ENCODE measurements at places on chromosomes 2 and 18.

DNA sequence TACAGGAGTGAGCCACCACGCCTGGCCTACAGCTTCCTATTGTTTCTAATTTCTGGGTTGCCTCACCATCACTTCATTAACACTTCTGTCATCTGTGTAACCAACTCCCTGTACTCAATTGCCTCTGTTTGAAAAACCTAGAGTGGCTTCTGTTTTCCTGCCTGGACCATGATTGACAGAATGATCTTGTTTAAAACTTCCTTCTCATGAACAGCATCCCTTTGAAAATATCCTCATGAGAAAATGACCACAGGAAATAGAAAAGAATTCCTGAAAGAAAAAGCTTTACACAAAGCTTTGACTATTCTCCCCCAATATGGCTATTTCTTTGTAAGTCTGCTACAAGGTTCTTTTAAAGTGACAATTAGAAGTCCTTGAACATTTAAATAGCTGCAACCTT, 672.3 kb downstream of the ARHGAP15 start:
- DNase-seq: no peak

DNA sequence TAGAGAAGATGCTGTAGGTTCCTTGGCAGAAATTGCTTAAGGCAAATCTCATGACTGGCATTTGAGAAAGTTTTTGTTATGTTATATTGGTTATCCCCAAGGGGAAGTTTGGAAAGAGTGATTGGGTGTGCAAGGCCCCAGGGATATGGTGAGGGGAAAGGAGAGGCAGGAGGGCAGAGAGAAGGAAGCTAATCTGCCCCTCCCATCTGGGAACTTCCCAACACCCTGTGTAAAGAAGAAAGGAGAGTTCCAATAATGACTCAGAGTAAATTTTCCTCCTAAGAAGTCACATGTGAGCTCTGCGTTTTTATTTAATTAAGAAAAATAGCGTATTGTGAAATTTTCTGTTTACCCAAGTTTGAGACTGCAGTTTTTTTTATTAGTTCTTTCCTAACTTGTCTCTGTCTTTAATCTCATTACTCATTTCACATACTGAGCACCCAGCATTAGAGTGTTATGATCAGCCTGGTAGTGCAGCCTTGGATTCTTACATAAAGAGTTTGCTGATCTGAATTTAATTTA, 3.1 kb upstream of the KYNU start:
- no peak for DNase-seq

GRCh38 chr18:11657152-11657551, 31.9 kb upstream of the GNAL start:
- no peak for DNase-seq

- DNase-seq: no peak
Observed at GRCh38 chr2:80506563-80506962, 202.0 kb upstream of the LRRTM1 start.

DNA sequence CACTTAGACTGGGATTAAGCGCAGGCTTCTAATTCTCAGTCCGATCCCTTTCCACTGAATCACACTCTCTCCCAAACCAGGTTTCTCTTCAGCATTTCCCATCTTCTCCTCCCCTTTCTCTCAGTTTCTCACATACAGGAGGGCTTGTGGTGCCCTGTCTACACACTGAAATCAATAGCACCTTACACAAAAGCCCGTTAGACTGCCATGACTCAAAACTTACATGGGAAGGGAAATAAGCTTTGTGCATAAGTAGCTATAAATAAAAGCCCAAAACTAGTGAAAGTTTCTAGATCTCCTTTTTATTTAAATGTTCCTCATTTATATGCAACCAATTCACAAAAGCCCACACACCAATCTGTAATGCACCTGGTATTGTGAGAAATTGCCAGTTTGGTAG, 318.4 kb downstream of the TXNL1 start:
- no peak for DNase-seq

GRCh38 chr2:234691968-234692955, 195.4 kb upstream of the ARL4C start:
- no peak for DNase-seq

GRCh38 chr2:159138642-159139182, 147.8 kb downstream of the WDSUB1 start:
- no peak for DNase-seq

- no peak for DNase-seq
Observed at GRCh38 chr2:190746971-190747761, 98.3 kb downstream of the NAB1 start.

GRCh38 chr2:231605607-231606091, 13.0 kb downstream of the TEX44 start:
- no peak for DNase-seq

DNA sequence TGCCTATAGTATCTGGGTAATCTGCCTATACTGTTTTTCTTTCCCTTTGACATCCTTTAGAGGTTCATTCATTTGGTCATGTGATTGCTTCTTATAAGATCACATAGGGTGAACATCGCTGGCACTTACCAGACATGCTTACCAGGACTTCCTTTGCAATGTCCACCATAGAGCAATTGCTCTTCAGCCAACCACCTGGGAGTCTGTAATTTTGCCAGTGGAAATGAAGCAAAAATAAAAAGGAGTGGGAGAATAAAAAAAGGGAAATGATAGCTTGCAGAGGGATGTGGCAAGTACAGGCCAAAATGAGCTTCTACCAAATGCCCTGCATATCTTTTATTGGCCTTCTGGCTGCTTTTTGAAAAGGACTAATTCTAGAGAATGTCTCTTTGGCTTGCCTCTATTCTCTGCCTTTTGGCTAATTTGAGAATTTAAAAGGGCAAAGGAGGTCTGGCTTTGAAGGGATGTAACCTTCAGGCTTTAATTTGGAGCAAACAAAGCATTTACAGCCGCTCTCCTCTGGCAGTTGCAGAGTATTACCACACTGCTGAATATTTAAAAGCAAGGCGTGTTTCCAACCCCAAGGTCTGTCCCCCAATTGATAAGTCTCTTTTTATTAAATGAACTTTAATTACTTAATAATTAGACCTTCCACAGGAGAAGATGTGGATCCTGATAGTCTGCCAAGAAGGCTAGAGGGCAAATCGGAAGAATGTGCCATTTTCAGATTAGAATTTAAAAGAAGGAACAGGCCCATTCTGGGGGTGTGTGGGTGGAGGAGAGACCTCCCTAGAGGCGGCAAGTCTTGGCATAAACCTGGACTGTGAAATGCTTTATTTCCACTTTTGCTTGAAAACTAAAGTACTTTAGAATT, 557.9 kb downstream of the DCC start:
- no peak for DNase-seq

GRCh38 chr2:30505500-30506180, 58.6 kb downstream of the LCLAT1 start:
- DNase-seq: no peak

- no peak for DNase-seq
Observed at GRCh38 chr2:38898256-38898655, 8.6 kb downstream of the ARHGEF33 start.

DNA sequence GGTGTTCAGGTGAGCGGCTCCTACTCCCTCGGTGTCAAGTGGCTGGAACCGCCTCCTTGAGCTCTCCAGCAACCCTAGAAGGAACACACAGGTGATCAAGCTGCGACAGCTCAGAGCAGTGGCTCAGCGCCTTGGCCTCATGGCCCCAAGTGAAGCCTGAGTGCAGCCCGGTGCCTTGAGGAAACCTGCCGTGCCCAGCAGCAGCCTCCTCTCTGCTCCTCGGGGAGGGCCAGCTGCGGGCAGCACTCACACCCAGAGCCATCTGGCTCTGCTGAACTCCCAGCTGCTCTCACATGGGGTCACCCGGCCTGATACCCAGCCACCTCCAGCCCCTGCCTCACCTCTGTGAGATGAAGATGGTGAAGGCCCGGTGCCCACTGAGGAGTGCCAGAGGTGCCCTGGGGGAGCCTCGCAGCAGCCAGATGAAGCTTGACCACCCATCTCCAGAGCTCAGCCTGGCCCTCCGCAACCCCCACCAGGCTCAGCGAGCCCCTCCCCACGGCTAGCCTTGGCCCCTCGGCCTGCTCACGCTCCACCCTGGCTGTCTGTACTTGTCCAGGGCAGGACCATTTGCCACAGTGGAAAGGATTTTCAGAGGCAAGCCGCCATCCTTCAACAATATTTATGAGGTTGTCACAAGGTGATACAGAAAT, 70.6 kb upstream of the RAB6C start:
- no peak for DNase-seq

DNA sequence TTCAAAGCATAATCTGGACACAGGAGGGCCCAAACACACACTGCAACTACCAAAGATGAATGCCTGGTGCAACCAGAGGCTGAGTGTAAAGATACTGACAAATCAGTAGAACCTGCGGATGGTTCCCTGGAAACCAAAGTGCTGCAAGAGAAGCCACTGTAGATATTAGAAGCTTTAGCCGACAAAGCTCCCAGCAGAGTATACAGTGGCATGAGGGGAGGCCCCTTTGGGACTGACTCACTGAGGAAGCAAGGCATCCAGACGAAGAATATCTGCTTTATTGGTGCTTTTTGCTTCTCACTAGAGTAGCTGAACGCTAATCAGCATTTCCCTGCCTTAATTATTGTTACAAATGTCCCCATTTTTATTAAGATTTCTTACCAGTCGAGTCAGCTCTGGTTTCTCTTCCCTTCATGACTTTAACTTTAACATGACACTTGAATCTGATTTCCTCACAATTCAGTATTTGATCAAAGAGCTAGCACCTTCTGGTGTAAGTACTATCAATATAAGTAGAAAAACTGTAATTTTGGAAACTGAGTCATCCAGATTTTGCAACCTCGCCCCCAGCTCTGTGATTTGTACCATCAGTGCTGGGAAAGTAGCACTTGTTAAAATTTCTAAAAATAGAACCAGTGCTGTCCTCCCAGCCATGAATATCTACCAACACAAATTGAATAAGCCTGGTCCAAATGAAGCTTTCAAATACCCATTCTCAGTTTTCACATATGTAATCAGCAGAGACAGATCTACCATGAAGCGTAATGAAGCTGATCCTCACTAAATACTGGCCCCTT, 34.2 kb downstream of the FIGN start:
- DNase-seq: no peak

DNA sequence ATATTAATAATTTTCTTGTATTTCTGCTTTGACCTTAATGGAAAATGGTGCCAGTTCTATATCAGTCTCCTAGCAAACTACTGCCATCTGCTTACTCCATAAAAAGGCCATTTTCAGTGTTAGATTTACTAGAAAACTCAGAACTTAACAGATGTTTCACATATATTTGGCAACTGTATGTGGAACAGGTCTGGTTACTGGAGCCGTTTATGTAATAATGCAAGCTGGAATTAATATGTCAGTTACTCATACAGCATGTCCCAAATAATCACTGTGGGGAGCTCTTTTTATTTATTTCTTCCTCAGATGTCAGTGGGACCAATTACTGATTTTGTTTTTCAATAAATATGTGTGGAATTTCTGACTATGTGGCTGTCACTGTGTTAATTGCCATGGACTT, 1247.6 kb downstream of the CNTNAP5 start:
- DNase-seq: no peak

DNA sequence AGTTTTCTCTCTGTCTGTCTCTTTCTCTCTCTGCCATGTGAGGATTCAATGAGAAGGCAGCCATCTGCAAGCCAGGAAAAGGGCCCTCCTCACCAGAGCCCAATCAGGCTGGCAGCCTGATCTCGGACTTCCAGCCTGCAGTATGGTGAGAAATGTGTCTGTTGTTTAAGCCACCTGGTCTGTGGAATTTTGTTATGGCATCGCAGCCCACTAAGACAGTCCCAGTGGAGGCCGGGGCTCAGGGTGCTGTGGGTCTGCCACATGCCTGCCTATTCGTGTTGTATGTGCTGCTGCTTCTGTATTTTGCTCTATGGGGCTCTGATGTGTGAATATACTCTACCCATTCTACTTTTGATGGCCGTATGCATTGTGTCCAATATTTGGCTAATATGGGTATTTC, 139.0 kb upstream of the HS6ST1 start:
- DNase-seq: no peak

DNA sequence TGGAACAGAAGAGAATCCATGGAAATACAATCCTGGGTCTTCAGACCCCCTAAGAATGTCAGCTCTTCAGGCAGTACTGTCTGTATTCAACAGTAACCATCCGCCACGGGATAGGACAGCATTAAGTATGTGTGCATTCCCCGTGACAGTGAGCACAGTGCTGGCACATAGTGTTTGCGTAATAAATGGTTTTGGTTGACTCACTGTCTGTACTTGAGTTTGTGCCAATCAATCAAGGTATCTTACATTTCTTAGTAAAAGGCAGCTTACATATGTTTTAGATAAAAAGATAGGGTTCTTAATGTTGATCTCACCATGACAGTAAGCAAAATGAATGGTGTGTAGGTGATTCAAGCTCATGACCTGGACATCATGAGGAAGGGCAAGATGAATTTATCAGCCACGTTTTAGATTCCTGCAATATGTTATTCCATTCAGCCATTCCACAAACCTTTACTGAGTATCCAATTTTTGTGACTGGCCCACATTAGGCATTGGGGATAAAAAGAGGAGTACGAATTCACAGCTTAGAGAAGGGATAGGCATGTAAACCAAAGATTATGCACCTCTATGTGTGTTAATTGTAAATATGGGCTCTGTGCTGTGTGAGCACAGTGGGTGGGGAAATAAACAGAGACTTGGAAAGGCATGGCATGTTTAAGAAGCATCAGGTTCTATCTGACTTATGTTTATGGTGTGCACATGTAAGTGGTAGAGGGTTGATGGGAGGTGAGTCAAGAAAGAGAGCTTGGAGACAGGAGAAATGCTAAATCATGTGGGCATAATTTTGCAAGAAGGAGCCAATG, 258.8 kb downstream of the SLC8A1 start:
- no peak for DNase-seq

GRCh38 chr18:76873713-76874112, 51.4 kb downstream of the ZNF236 start:
- no peak for DNase-seq

GRCh38 chr2:26615860-26616705, 25.1 kb downstream of the CIB4 start:
- no peak for DNase-seq

GRCh38 chr2:157363612-157364101, 38.0 kb upstream of the ERMN start:
- no peak for DNase-seq

- no peak for DNase-seq
Observed at GRCh38 chr2:151336863-151337371, 20.5 kb upstream of the TNFAIP6 start.

GRCh38 chr2:58852905-58853304, 611.8 kb upstream of the FANCL start:
- DNase-seq: no peak

- no peak for DNase-seq
Observed at GRCh38 chr2:214545898-214546542, 135.2 kb downstream of the VWC2L start.

GRCh38 chr2:25032094-25032493, 9.8 kb upstream of the EFR3B start:
- DNase-seq: no peak

GRCh38 chr2:26461601-26462023, 16.3 kb downstream of the OTOF start:
- no peak for DNase-seq

GRCh38 chr2:40480073-40480472, 28.2 kb upstream of the SLC8A1 start:
- DNase-seq: no peak

DNA sequence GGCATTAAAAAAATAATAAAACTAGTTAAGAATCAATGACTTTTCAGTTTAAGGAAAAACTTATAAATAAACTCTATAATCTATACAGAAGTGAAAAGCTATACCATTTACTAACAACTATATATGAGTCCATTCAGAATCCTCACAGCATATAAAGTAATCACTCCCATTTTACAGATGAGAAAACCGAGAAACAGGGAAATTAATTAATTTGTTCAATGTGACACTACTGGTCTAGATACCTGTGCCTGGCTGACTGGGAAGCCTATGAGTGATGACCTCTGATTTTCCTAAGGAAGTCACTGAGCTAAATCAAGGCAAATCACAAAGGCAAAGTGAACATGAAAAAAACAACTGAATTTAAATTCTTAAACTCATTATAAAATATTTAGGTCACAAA, 99.5 kb upstream of the RNU4ATAC start:
- no peak for DNase-seq
